ENCODE measurements at places on chromosomes 5 and 9. TPM values are rescaled to one million over a fixed set of nuclear protein-coding genes. Genes with fewer than 3 reads are reported as not detected.

The RMI1 gene
- 14.5 TPM for total RNA-seq

The TRIM36 gene
- 0.29 TPM for total RNA-seq

The DAPK1 gene
- total RNA-seq, result 10.3 TPM

The SPINK6 gene
- not detected for total RNA-seq

The NUTM2G gene
- total RNA-seq, result not detected

The SYNPO gene
- total RNA-seq, result 3.3 TPM

The FRMD3 gene
- 0.44 TPM for total RNA-seq

The CORO2A gene
- total RNA-seq, result 0.33 TPM

The SHC3 gene
- 61.4 TPM for total RNA-seq

The CDH9 gene
- total RNA-seq, result not detected

The LMX1B gene
- not detected for total RNA-seq

The PCDHB3 gene
- total RNA-seq, result 0.29 TPM

The PCDHA11 gene
- 0.50 TPM for total RNA-seq

The PCDHGA12 gene
- 26.0 TPM for total RNA-seq

The ECSCR gene
- 0.33 TPM for total RNA-seq

The ACER2 gene
- 1.6 TPM for total RNA-seq

The TXNDC8 gene
- total RNA-seq, result not detected

The CYLC2 gene
- total RNA-seq, result not detected

The OCLN gene
- total RNA-seq, result 1.0 TPM

The SOHLH1 gene
- not detected for total RNA-seq

The CRB2 gene
- not detected for total RNA-seq

The RAB3C gene
- total RNA-seq, result not detected

The ZBTB5 gene
- 5.5 TPM for total RNA-seq

The CD74 gene
- 7.8 TPM for total RNA-seq

The WDR38 gene
- total RNA-seq, result not detected

The KLF9 gene
- total RNA-seq, result 31.3 TPM

The ZFP37 gene
- 3.0 TPM for total RNA-seq

The FGD3 gene
- not detected for total RNA-seq

The KCNN2 gene
- 0.44 TPM for total RNA-seq

The CDX1 gene
- 0.17 TPM for total RNA-seq

The ADAMTS6 gene
- 52.8 TPM for total RNA-seq

The GFI1B gene
- not detected for total RNA-seq

The RIGI gene
- 9.4 TPM for total RNA-seq

The FNBP1 gene
- 30.5 TPM for total RNA-seq

The OR1J2 gene
- not detected for total RNA-seq

The CATSPER3 gene
- 0.17 TPM for total RNA-seq

The LCN10 gene
- total RNA-seq, result not detected

The ADAM19 gene
- total RNA-seq, result 14.2 TPM

The CA9 gene
- 2.3 TPM for total RNA-seq

The PNPLA7 gene
- 2.0 TPM for total RNA-seq

The SPAG8 gene
- 1.5 TPM for total RNA-seq

Data from smooth muscle cell of trachea (primary cell).